ENCODE measurements at places on chromosomes 3 and 15.

DNA sequence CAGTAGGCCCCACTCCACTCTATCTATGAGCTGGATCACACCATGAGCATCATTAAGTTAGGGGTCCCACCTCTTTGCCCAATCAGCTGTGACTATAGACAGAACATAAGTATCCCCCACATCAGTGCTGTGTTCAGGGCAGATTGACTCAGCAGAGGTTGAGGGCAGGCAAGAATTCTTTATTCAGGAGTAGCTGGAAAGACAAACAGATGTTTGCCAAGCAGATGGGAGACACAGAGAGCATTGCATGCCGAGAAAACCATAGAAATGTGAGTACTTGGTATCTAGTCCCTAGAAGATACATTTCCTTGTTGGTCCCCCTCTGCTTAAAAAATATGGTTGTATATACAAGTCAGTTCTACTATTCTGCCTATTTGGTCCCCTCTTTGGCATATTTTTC lies 440.8 kb downstream of the RAP2B start:
- DNase-seq: no peak

GRCh38 chr3:112002096-112002971 lies 3.6 kb downstream of the TAGLN3 start:
- peak; percentile 73 for DNase-seq

GRCh38 chr15:40366457-40367370 lies 8.7 kb downstream of the DISP2 start:
- no peak for DNase-seq

- DNase-seq: no peak
Measured at GRCh38 chr3:64184621-64185020, 40.6 kb downstream of the PRICKLE2 start.
